Gastroesophageal sphincter (tissue), 4 donors: ENCODE measurements at places on chromosomes 16 and 17.

- no peak for ATAC-seq
Measured at GRCh38 chr17:66494023-66494803, 191.8 kb downstream of the PRKCA start.

DNA sequence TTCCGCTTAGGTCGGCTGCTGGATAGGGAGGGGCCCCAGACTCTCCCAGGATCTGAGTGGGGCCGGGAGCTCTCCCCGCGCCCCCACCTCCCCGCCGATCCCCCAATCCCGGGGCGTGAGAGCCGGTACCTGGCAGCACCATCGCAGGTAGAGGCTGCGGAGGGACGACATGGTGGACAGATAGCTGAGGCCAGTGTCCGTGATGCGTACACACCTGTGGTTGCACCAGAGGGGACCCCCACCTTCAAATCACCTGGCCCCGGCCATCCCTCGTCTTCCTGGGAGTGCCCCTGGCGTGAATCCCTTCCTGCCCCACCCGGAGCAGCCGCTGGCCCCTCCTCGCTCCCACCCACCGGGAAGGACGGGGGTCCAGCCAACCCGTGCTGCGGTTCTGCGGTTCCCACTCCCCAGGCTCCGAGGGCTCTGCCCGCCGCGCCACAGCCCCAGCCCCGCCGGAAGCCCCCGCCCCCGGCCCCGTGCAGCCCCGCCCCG, 4.7 kb upstream of the WDR24 start:
- no peak for ATAC-seq

DNA sequence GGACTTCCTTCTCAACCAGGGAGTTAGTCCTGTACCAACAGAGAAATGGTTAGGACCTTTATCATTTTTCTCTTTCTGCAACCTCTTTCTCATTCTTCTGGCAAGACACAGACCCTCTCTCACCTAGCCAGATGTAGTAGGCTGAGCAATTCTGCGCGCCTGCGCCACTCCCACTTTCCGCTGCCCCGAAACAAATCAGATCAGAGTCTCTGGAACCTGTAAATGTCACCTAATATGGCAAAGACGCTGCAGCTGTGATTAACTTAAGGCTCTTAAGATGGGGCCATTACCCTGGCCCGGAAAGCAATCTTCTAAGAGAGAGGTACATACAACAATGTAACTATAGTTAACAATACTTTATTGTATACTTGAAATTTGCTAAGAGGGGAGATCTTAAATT, 94.3 kb upstream of the ASIC2 start:
- no peak for ATAC-seq

GRCh38 chr17:50423553-50424159, 2.4 kb upstream of the ACSF2 start:
- no peak for ATAC-seq

DNA sequence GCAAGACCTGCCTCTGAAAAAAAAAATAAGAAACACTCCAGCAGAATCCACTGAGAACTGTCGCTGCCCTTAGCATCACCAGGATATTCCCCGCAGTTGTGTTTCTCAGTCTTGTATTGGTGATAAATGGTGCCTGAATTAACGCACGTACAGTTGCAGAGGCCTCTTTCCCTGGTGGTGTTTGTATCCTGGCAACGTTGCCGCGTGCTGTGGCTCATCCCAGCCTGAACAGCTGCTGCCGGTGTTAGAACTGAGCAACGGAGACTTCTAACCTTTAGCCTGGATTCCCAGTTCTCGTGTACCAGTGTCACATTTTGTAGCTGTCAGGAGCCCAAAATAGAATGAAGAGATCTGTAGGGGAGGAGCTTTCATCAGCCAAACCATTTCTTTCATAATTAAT, 4.8 kb downstream of the MLYCD start:
- peak; percentile 67 for ATAC-seq

- ATAC-seq, result no peak
Measured at GRCh38 chr17:7717756-7718350, 309 bp downstream of the DNAH2 start.

DNA sequence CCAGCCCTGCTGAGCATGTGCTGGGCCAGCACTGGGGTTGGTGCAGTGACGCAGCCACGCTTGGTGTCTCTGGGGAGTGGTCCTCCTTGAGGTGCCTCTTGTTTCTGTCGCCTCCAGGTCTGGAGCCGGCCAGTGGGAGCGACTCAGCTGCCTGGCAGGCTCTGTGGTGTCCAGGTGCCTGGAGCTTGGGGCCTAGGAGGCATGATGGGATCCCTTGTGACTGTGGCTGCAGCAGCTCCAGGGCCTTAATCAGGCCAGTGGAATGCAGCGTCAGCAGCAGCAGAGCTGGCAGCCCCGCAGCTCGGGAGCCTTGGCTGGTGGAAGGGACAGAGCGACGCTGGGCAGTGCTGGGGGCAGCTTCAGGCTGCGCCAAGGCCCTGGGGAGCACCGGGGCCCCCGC, 74.7 kb upstream of the CIBAR2 start:
- peak; percentile 81 for ATAC-seq

DNA sequence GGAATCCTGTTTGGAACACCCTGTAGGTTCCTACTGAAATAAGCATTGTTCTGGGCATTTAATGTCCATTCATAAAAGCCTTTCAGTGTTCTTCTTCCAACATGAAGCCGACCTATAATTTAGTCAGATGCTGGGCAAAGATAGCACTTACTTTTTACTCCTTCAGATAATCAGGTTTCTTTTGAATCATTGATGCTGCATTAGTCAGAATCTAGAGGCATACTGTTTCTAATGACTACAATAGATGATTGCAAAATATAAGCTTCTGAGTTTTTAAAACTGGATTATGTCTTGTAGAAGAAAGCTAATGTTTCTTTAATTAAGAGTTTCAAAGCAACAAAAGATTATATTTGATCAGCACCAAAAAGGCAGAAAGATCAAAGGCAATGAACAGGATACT, 16.0 kb downstream of the MMD start:
- no peak for ATAC-seq

DNA sequence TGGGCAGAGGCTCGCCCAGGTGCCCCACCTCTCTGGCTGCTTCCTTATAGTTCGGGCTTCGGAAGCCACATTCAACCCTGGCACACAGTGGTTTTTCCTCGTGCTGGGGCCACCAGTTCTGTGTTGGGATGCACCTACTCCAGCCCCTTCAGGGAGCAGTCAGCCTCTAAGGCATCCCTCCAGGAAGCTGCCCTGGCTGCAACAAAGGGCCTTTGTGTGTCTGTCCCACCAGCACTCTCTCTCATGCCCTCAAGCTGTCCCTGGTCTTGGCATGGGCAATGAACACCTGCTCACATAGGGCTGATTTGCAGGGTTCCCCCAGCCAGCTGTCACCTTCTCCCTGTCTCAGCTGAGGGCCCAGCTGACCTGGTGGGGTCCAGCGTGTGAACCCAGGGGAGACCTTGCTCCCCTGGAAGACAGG, 754 bp upstream of the NOXO1 start:
- ATAC-seq, result no peak

DNA sequence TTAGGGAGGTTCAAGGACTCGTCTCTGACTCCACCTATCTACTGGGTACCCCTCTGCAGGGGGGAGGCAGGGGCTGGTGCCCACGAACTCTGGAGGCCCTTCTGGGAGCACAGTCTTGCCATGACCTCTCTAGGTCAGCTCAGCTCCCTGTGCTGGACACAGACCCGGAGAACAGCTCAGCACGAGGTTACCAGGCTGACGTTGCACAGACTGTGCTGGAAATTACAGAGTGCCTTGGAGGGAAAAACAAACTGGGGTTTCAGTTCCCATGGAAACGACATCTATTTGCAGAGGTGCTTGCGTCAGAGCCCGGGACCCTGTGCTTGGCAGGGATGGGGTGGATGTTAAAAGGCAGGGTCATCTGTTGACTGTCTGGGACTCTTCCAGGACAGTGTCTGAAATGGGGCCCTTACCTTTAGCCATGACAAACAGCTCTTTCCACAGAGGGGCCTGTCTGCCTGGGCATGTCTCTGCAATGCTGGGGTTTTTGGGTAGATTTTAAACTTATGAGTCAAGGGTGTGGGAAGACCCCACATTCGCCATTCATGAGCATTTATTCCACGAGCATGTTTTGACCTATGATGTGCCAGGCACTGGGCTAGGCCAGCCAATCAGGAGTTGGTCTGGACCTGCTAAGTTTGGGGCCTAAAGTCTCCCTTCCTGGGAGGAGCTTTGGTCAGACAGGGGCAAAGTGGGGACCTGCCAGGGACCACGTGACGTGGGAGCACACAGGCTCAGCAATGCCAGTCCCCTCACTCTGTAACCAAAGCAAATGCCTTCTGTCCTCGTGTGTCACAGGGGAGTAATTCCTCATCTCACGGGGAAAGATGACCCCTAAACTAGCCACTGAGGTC, 22.5 kb downstream of the CCR7 start:
- ATAC-seq, result peak; percentile 95

DNA sequence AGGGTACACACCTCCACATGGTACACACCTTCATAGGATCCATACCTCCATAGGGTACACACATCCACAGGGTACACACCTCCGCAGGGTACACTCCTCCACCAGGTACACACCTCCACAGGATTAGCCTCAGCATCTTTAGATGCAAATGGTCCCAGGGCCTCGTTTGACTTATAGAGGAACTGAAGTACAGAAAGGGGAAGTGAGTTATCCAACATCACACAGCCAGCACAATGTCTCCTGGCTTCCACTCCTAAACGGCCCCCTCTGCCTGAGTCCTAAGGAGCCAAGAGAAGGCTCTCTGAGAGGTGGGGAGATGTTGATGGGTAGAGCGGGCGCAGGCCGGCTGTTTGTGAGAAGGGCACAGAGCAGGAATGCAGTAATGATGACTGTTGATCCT, 12.0 kb downstream of the FOXN1 start:
- no peak for ATAC-seq

DNA sequence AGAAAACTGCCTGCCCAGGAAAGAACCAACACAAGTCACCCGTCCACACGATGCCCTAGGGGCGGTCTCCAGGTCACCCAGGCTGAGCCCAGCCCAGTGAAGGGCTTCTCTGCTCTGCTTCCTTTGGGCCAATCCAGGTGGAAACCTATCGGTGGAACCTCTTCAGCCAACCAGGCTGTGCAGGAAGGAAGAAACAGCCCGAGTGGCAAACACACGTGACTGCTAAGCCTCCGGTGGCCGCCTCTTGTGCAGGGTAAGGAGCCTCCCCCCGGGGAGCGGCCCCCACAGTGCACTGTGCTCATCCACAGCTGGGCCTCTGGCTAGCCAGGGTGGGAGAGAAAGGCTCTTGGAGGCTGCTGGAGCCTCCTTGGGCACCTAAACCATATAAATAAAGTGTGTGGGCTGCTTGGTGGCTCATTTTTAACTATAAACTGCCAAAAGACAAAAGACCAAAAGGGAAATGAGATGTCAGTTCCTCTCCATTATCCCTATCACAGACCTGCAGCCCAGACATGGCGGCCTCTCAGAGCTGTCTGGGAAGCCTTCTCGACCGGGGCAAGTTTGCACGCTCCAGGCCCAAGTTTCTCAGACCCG, 2.4 kb downstream of the RTN4RL1 start:
- no peak for ATAC-seq

GRCh38 chr17:73956595-73957465, 246.6 kb upstream of the RPL38 start:
- ATAC-seq, result no peak

- no peak for ATAC-seq
Measured at GRCh38 chr17:50114849-50115357, 15.1 kb downstream of the SAMD14 start.

DNA sequence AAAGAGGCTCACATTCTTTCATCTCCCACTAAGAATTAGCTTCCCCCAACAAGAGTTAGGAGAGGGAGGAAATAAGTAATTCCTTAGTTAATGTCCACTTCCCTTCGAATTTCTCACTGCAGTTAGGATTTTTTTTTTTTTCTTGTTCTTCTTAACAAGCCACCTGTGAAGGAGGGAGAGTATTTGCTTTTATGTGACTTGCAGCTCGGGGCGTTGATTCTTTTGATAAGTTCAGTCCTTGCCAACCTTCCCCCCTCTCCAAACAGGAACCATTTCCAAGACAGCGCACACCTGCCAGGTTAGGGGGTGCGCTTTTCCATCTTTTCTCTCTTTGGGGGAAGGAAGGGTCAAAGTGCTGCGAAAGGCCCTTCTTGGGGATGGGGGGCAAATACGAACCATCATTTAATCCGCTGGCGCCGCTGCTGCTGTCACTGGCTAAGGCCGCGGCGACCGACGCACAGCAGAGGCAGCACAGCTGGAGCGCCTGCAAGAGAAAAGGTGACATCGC, 758 bp downstream of the ADAMTS18 start:
- no peak for ATAC-seq

- ATAC-seq, result no peak
Measured at GRCh38 chr16:62068747-62069146, 32.5 kb upstream of the CDH8 start.

DNA sequence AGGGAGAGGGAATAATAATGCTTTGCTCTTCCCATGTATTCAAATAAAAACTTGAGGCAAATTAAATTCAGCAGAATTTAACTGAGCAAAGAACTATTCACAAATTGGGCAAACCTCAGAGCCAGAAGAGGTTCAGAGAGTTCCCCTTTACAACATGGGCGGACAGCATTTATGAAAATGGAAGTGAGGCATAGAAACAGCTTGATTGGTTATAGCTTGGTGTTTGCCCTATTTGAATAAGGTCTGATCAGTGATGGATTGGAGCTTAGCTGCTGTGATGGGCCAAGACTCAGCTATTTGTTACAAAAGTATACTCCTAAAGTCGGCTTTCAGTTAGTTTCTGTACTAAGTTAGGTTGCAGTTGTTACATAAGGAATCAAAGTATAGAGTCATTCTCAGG, 63.0 kb downstream of the TMEM100 start:
- ATAC-seq, result no peak

DNA sequence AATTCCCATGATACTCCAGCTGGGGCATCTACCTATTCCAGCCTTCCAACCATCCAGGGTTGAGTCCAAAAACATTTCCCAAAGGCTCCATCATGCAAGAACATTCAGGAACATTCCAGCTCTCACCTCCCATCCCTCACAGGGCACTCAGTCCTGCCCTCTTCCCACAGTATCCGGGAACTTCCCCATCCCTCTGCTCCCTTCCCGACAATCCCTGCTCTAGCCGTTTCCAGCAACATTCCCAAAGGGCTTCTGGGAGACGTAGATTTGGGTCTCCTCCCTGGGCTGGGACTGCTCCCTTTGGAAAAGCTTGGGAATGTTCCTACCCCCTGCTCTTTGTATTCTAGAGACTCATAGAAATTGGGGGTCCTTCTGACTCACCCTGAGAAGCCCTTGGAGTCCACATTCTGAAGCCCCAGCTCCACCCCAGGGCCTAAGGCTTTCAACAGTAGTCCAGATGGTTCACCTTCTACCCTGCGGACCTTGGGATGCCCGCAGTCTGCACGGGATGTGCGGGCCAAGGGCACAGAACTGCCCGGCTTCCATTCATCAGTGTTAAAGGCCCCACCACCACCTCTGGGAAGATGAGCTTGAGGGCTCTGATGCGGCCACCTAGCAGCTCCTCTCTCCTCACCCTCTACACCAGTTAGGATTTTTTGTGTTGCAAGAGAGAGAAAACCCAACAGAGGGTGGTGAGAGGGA, 25.4 kb downstream of the NGFR start:
- no peak for ATAC-seq

DNA sequence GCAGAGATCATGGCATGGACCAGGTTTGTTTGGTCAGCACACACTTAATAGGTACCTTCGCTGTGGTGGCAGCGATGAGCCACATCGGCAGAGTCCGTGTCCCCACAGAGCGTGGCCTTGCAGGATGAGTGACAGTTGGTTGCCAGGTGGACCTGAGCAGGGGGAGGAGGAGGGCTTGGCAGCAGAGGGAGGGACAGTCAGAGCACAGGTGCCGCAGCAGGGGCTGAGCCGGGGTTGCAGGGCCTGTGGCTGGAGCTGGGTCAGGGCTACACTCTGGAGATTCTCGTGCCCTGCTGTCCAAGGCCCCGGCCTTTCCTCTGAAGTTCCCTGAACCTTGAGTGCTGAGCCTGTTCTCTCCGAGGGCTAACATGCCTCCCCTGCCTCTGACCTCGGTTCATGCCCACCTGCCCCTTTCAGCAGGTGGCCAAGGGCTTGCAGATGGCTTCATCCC, 24.8 kb downstream of the POLR3E start:
- ATAC-seq, result no peak
